Fibroblast of lung (primary cell): ENCODE measurements at places on chromosomes 12 and 14.
A peak's percentile ranks its signal among the peaks of the same experiment; 100 is the strongest.

DNA sequence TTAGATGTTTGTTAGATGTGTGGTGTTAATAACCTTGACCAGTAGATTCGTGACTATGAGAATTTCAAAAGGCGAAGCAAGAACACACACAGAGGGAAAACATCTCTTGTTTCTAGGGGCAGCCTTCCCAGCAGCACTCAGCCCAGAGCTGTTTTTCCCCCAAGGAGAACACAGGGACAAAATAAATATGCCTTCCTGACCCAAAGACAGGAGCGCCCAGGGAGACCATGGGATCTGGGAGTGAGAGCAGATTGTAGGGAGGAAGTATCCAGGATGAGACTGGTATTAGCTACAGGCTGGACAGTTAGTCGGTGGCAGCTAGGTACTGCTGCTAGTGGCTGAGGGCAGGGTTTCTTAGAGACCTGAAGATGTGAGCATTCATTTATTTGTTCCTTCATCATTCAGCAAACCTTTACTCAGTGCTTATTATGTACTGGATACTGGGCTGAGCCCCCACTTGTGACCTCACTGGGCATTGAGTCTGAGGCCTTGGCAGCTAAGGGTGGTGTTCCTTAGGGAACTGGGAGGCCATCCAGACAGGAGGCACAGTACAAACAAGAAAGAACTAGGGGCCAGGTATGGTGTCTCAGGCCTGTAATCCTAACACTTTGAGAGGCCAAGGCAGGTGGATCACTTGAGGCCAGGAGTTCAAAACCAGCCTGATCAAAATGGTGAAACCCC lies 469.8 kb downstream of the ZFP36L1 start:
- DNase-seq = no peak

DNA sequence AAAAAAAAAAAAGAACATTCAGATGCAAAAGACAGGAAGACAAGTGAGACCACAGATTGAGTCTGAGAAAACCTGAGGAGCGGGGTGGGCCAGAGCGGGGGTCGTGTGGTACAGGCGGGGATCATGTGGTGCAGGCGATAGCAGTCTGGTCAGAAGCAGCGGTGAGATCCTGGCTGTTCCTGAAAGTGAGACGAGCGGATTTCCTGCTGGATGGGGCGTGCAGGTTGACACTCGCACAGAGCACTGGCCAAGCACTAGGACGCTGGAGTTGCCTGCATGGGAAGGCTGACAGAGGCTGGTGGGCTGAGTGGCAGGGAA lies 35.7 kb downstream of the CDC42BPB start:
- no peak for DNase-seq

- no peak for DNase-seq
Measured at GRCh38 chr14:102633906-102634595, 41.6 kb downstream of the RCOR1 start.

- DNase-seq = no peak
Measured at GRCh38 chr12:130199581-130200390, 37.5 kb downstream of the FZD10 start.

- no peak for DNase-seq
Measured at GRCh38 chr14:60686865-60687264, 37.3 kb downstream of the SIX4 start.

GRCh38 chr14:54087376-54087775 lies 130.8 kb upstream of the BMP4 start:
- DNase-seq = no peak

GRCh38 chr12:49954863-49955830 lies 4.6 kb downstream of the AQP2 start:
- DNase-seq = no peak

DNA sequence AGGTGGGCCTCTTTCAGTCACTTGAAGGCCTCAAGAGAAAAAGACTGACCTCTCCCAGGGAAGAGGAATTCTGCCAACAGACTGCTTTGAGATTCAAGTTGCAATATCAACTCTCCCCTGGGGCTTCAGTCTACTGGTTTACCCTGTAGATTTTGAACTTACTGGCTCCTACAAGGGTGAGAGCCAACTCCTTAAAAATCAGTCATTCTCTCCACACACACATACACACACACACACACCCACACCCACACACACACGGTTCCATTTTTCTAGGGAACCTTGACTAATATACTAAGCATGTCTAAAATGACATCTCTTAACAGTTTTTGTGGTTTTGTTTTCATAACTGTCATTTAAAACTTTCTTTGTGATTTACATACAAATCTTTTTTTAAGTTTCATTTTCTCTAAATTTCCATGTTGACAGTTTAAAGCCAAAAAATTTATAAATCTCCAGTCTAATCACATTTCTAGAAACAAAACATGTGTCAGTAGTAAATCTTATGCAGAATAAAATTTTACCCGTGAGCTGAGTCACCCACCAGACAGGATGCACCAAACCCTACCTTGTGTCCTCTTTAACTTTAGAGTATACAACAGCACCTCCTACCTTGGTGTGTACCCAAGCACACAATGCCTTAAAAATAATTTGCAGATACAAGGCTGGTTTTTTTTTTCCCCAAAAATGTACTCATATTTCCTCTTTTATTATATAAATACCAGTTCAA lies 394.6 kb downstream of the AEBP2 start:
- peak; percentile 76 for DNase-seq

DNA sequence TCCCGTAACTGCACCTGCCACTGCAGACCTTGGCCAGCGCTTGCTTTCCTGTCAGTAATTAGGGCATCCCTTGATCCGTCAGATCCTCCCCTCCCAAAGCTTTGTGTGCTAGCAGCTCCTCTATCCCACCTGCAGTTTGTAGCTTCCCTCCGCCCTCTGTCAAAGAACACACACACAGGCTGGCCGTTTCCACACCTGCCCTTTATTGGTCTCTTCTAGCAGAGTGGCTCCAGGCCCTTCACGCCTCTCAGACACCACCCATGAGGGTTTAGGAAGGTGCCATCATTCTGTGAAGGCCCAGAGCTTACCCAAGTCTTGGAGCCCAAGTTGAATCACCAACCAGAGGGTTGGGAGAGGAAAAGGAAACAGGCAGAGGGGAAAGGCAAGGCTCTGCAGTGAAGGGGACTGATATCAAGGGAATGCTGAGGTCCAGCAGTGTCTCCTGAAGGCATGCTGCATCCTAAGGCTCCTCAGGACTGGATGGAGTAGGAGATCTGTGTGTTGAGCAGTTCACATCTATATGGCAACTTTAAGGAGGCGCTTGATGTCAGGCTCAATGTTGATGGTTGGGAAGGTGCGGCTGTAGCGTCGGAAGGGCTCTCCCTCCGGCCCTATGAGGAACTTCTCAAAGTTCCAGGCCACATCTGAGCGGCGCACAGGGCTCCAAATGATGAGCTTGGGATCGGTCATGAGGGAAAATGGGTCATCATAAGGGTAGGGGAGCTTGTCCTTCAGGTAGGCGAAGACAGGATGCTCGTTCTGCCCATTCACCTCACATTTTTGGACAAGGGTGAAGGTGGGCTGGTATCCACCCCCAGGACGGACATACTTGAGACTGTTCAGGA lies 3.4 kb downstream of the GPX2 start:
- no peak for DNase-seq

GRCh38 chr12:51962737-51963136 lies 11.2 kb downstream of the ACVR1B start:
- DNase-seq = no peak

- DNase-seq = peak; percentile 37
Measured at GRCh38 chr12:19130224-19131024, 891 bp downstream of the PLEKHA5 start.
